ENCODE measurements at places on chromosomes 13 and 19.
A peak's percentile ranks its signal among the peaks of the same experiment; 100 is the strongest.

- no peak for DNase-seq
These were observed 559 bp upstream of the RPL21 start for GRCh38 chr13:27250833-27251165.

DNA sequence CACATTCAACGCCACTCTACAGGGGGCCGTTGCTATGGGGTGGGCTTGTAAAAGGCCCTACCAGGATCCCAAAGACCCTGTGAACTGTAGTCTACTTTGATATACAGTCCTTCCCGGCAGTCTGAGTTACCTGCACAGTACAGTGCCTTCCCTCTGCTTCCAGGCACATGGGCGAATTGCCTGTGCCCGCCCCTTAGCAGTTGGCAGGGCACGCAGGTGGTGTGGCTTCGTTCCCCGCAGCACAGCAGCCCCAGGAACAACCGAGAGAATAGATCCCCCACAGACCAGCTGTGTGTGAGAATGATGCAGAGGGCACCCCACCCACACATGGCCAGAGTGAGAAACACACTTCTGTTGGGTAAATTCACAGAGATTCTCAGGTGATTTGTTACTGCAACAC is 60.6 kb downstream of the MRPL57 start:
- DNase-seq: no peak

GRCh38 chr19:49565261-49565660 is 15.1 kb downstream of the NOSIP start:
- DNase-seq: no peak

- peak; percentile 12 for DNase-seq
These were observed 213.3 kb upstream of the MIR17HG start for GRCh38 chr13:91133941-91134802.

- DNase-seq: no peak
These were observed 548.5 kb upstream of the KLF12 start for GRCh38 chr13:74682746-74683145.

DNA sequence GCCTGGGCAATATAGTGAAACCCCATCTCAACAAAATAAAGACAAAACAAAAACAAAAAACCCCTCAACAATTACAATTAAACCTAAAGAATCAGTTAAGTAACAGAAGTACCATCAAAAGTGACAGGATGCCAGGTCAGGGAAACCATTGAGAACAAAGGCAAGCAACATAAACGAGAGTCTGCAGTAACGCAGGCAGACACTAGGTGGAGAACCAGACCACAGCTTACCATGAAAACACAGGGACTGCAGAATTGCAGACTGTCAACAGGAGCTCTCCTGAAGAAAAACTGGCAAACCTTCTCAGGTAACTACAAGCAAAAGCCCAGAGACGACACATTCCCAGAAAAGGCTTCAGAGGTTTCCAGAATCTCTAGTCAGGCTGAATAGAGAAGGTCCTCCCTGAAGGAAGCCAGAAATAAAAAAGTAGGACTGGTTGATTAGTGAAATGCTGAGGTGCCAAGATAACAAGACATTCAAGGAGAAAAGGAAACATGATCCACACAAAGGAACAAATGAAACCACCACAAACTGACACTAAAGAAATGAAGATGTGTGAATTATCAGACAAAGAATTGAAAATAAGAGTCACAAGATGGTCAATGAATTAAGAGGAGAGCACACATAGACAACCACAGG is 2.2 kb upstream of the ZNF665 start:
- peak; percentile 66 for DNase-seq

All from hepatic stellate cell (primary cell).